ENCODE measurements at places on chromosomes 4 and X. TPM values are rescaled to one million over a fixed set of nuclear protein-coding genes. Genes with fewer than 3 reads are reported as not detected.

Gene VCX3A
- not detected for total RNA-seq

Gene TMSB15A
- 0.56 TPM for total RNA-seq

Gene DCAF8L2
- not detected for total RNA-seq

Gene RHOH
- total RNA-seq: not detected

Gene RPS6KA6
- 5.8 TPM for total RNA-seq

Gene CDKL5
- total RNA-seq: 2.5 TPM

Gene AFM
- total RNA-seq: not detected

Gene CTAG1A
- not detected for total RNA-seq

Gene HOPX
- total RNA-seq: not detected

Gene HELT
- total RNA-seq: not detected

Gene HDX
- 1.2 TPM for total RNA-seq

Gene EGFL6
- not detected for total RNA-seq

All from cardiac ventricle fibroblast (primary cell).